Natural killer cell (primary cell): ENCODE measurements at places on chromosomes 5 and 9. TPM values are rescaled to one million over a fixed set of nuclear protein-coding genes. Genes with fewer than 3 reads are reported as not detected.

Gene CEL
- 0.68 TPM for total RNA-seq

Gene SOX30
- total RNA-seq: 0.09 TPM

Gene FRRS1L
- not detected for total RNA-seq

Gene PLPP7
- total RNA-seq: 0.34 TPM

Gene UGT3A1
- not detected for total RNA-seq

Gene GABRA6
- total RNA-seq: not detected

Gene ATOX1
- total RNA-seq: 46.2 TPM

GRCh38 chr5:26761446-26761845, 276.9 kb downstream of the CDH9 start:
- DNase-seq: no peak

DNA sequence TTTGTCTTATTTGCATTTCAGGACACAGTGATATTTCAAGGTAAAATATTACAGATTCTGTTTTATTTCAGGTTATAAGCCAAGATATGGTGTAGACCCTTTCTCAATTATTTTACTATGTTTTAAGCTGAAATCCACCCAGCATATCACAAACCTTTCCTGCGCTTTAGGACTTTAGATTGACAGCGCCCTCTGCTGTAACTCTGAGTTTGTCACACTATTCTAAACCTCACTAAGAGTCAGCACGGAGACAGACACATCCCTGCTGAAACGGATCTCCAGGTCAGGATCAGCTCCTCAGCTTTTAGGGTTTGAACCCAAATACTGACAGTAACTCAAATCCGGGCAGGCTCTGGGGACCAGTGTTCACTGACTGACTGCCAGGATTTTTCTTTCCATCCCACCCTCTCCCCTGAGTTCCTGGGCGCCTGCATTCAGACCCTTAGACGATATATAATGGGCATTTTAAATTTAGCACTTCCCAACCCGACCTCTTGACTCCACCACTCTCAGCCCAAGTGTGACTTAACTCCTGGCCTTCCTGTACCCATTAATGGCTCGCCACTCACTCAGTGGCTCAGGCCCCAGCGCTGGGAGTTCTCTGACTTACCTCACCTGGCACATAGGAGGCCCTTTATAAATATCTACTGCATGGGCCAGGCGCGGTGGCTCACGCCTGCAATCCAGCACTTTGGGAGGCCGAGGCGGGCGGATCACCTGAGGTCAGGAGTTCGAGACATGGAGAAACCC, 33.5 kb downstream of the TLX3 start:
- DNase-seq: peak; percentile 64

DNA sequence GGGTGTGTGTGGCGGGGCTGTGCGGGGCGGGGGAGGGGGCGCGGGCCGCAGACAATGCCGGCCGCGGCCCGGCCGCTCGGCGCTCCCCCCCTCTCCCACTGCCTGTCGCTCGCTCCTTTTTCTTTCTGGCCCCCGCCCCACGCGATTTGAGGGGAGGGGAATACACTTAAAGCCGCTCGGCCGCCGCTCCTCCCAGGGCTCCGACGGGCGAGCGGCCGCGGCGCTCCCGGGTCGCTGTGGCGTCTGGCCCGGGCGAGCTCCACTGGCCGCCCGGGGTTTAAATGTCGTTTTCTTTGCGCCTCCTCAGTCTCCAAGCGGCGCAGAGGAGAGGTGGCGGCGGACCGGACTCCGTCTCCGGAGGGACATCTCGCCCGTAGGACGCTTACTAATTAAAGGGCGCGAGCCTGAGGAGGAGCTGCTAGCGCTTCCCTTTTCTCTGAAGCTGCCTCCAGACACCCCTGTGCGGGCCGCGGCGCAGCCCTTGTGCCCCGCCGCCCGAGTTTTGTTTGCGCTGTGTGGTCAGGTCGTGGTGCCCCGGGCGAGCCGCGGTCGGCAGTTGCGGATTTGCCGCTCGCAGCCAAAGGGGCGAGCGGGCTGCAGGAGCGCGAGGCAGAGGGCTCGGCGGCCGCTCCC, 1.4 kb downstream of the ZSWIM6 start:
- peak; percentile 41 for DNase-seq

- no peak for DNase-seq
Observed at GRCh38 chr5:157865781-157866180, 6.8 kb upstream of the CLINT1 start.

DNA sequence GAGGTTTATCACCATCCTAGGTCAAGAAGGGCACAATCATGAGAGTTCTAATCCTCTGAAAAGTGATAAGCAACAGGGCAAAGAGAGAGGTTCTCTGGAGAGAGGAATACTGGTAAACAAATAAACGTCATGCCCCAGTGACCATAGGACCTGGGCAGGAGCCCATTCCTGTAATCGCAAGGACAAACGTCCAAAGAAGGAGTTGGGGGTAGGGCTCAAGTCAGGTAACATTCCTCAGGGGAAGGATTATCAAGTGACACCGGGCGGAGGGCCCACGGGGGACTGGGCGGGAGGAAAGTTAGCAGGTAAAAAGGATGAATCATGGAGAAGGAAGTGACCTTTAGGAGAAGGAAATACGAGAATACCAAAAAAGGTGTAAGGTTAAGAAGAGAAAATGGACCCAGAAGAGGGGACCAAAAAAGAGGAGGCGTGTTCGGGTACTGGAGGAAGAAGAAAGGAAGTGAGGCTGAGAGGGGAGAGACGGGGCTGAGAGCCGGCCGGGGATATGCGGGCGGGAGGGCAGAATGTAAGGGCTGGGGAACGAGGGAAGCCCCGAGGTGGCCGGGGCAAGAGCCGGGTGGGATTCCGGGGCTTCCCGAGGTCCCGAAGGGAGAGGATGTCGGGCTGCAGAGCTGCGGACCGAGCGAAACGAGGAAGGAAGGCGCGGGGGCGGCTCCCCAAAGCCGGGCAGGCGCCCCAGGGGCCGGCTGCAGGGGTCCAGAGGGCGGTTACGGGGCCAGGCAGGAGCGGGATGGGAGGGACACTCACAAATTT, 583 bp downstream of the DIAPH1 start:
- DNase-seq: peak; percentile 26

- DNase-seq: no peak
Observed at GRCh38 chr9:114031948-114032840, 45.9 kb downstream of the AMBP start.

DNA sequence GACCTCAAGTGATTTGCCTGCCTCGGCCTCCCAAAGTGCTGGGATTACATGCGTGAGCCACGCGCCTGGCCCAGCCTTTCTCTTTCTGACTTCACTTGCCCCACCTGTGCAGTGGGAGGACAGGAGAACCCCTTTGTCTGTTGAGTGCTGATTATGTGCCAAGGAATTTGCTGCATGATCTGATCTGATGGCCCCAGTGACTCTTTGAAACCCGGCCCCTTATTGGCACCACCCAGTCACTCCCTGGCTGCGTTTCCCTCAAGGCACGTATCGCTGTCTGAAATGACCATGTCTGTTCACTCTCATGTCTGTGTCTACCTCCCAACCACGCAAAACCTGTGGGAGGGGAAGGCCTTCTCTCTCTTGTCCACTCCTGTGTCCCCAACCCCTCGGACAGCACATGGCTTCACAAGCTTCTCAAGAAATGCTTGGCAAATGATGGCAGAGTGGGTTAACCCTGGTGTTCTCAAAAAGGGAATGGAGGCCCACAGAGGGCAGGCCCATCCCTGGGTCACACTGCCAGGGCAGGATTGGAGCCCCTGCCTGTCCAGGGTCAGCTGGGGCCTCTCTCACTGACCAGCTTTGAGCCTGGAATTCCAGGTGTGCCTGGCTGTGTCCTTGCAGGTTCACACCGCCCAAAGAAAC, 21.9 kb downstream of the NEK6 start:
- no peak for DNase-seq

DNA sequence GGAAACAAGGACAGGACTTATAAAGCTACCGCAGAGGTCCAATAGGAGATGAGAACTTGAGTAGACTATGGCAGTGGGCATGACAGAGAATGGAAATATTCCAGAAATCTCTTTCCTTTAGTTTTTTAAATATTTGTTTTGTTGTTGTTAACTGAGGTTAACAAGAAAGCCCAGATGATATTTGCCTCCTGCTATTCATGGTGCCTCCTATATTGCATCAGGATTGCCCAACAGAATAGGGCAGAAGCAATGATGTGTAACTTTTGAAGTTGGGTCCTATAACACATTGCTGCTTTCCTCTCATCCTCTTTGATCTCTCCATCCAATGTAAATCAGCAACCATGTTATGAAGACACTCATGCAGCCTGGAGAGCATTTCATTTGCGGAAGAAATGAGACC, 42.8 kb downstream of the PDE4D start:
- DNase-seq: no peak

- DNase-seq: no peak
Observed at GRCh38 chr5:160390787-160391696, 8.8 kb downstream of the FAM200C start.

GRCh38 chr5:113250341-113250953, 184.3 kb downstream of the TSSK1B start:
- no peak for DNase-seq

GRCh38 chr5:84623019-84623418, 238.3 kb upstream of the EDIL3 start:
- DNase-seq: no peak

DNA sequence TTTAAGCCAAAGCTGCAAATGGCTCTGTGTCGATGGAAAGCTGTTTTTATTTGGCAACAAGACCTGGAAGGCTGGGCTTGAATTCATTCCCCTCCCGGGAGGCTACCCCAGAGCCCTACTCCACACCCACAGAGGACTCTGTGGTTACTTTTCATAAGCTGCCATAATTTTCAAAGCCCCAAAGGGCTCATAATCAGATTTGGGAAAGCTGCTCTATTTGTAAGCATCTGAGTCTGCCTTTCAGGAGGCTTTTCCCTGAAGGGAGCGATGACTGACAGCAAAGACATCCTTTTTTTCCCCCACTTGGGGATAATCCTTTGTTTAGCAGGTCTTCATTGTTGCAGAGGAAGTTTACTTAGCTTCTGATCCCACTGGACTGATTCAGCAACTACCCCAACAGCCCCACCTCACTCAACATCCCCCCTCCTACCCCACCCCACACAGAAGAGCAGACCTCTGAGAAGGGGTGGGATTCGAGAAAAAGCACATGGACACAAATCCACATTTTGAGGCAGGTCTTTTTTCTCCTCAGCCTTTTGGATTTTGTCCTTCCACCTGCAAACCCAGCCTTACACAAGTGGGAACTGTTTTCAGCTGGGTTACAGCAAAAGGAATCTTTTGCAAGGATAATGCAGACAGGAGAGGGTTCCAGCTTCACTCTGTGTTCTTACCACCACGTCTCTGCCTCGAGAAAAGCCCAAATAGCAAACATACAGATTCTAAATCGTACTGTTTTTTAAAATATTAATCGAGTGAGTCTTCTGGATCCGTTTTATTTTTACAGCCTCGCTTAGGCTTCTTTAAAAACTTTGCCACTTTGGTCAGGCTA, 244.4 kb upstream of the TUT7 start:
- DNase-seq: no peak

GRCh38 chr5:33840927-33841547, 50.8 kb downstream of the ADAMTS12 start:
- DNase-seq: no peak

DNA sequence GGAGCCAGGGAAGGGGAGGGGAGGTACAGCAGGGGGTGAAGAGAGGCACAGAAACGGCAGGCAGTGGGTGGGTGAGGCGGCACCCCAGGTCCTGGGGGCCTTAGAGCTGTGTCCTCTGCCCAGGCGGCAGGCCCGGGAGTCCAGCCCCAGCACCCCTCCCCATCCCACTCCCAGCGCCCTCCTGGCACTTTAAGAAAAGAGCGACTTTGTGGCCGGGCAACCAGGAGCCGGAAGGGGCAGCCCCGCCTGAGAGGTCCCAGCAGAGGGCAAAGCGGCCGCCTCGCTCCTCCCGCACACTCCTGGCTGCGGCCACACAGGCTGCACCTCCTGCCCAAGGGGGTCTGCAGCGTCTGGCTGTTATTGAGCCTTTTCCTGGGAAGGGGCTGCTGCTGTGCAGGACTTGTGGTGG, 42.6 kb downstream of the NACC2 start:
- DNase-seq: no peak

DNA sequence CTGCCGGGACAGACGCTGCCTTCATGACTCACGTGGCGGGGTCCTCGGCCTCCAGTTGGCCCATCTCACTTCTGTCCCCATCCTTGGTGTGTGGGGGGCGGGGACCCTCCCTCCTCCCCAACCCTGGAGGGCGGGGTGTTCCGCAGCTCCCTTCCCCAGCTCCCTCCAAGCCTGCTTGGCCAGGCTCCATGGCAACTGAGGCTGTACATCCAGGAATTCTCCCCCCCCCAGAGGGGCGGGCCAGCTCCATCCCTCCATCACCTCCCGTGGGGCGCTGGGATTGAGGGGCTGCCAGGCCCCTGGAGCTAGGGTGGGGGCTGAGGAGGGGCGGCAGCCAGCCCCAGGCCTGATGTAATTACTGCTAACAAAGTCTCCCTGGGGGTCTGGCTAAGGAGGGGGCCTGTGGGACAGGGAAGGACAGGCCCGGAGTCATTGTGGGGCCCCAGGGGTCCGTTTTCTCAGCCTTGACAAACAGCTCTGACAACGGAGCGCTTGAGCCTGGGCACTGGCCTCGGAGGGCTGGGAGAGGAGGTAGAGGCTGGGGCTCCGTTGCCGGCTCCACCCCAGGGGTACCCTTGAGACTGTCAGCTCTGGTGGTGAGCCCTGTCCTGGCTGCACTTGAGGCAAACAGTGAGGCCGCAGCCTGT, 8.0 kb downstream of the DIPK1B start:
- no peak for DNase-seq

GRCh38 chr5:128378196-128378595, 159.8 kb downstream of the FBN2 start:
- no peak for DNase-seq

DNA sequence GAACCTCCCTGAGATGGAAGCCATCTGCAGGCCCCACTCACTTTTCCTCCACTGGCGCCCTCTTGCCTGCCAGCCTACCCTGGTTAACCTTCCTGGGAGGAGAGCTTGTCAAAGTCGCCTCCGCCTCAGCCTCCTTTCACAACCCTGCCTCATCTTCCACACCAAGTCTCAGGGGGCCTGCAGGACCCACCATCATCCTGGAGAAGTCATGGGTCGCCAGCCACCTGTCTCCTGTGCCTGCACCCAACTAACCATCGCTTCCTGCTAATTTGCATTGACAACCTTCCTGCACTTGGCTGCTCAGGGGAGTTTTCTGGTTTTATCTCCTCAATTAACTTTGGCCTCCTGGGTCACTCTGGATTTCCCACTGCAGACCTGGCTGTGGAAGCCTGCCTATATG, 52.8 kb upstream of the GRHPR start:
- DNase-seq: no peak

- DNase-seq: no peak
Observed at GRCh38 chr5:136776022-136776927, 410.9 kb upstream of the TRPC7 start.

DNA sequence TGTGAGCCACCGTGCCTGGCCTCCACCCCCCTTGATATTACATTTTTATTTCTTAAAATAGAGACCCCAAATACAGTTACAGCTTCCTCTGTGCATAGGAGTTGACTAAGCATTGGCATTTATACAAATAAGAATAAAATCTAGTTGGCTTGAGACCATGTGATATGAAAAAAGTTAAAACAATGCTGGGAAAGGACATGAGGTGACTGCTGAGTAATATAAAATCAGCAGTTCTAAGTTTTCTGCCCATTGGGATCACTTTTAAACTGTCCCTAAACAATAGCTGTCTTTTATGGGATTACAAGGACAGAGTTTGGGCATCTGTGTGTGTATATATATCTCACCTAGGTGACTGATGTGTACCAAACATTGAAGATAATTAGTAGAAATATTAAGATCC, 96.6 kb downstream of the UBE2R2 start:
- DNase-seq: no peak

GRCh38 chr5:31811210-31811609, 172.3 kb downstream of the PDZD2 start:
- no peak for DNase-seq

GRCh38 chr5:112238473-112238872, 180.6 kb downstream of the EPB41L4A start:
- no peak for DNase-seq

GRCh38 chr5:79436224-79436623, 77.7 kb downstream of the HOMER1 start:
- no peak for DNase-seq
